ENCODE measurements at places on chromosomes 4 and X. TPM values are rescaled to one million over a fixed set of nuclear protein-coding genes. Genes with fewer than 3 reads are reported as not detected.
A peak's percentile ranks its signal among the peaks of the same experiment; 100 is the strongest.

DNA sequence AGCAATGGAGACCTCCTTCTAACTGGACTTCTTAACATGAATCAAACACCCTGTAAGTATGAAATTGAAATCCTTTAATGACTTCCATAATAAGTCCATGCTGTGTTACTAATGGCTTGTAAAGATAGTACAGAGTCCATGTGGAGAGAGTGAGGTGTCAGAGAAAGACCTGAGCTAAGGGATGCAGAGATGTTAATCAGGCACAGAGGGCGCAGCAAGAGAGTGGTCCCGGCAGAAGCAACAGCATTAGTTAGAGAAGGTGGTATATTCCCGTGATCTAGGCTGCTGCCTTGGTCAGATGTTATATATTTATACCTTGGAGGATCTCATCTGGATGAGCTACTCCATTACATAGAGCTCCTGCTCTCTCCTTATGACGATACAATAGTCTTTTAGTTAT, 295.3 kb downstream of the LDB2 start:
- DNase-seq, result no peak

DNA sequence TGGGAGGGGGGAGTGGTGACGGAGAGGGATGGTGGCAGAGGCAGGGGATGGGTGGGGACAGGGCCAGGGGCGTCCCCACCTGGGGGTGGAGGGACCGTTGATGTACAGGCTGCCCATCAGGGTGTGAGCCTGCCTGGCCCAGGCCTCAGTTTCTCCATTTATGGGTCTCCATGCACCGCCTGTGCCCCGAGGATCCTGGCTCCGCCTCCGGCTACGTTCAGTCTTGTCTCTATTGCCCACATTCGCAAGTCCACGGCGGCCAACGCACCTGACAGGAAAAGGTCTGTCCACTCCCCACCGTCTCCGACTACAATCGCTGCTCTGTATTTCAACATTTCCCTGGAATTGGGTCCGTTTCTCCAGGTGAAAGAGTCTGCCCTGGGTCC, 96.3 kb upstream of the NKX1-1 start:
- DNase-seq, result no peak

GRCh38 chrX:39574178-39574577, 523.6 kb downstream of the BCOR start:
- no peak for DNase-seq

GRCh38 chr4:3851211-3851610, 85.0 kb downstream of the ADRA2C start:
- peak; percentile 50 for DNase-seq

DNA sequence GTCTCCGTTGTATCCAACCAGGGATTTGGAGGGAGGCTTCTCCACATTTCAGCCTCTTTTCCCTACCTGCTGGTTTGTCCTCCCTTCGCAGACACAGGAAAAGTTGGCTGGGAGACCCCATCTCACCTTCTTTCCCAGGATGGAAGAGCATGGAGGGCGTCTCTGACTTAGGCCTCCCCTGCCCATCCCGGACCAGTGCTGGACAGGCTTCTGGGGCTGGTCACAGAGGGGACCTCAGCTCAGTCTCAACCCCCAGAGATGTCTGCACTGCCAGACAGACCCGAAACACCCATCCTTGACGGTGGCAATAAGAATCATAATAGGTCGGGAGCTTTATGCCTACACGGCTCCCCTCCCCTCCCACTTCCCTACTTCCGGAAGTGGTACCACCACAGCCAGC, 1.6 kb downstream of the WFS1 start:
- no peak for DNase-seq

DNA sequence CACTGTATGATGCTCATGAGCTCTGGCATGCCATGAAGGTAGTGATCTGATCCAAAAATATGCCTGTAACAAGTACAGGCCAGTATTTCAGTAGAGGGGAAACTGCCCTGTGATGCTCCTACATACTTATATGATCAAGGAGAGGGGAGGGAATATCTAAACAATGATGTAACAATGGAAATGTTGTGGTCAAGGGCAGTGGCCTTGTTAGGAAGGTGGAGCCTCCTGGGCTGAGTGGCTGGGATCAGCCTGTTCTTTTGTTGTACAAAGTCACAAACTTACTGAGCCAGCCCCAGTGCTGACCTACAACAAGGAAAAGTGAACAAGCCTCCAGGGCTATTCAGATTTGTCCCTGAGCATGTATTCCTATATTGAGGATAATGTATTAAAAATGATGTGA, 70.3 kb downstream of the ANXA10 start:
- no peak for DNase-seq

- DNase-seq, result no peak
Observed at GRCh38 chr4:5755679-5756078, 44.7 kb downstream of the EVC start.

- no peak for DNase-seq
Observed at GRCh38 chr4:128776794-128777216, 32.7 kb upstream of the JADE1 start.

GRCh38 chr4:16583764-16584163, 314.7 kb downstream of the LDB2 start:
- no peak for DNase-seq

DNA sequence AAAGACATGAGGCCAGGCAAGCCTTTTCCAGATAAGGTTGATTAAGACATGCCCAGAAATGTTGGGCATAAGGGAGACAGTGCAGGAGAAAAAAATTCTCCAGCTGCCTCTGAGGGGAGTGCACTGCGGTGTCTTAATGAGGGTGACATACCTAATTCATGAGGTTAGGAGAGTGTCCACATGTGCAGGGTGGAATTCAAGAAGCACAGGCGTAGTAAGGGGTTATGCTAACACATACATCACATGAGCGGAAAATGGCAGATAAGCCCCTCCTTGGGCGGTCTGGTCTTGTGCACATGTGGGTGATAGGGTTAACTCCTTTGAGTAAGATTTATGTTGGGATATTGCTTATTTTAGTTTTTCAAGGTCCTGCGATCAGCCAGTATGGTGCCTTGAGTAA, 122.4 kb downstream of the PHKA2 start:
- DNase-seq, result no peak

- DNase-seq, result no peak
Observed at GRCh38 chrX:154607370-154607769, 11.7 kb downstream of the CTAG1B start.

- peak; percentile 66 for DNase-seq
Observed at GRCh38 chr4:144645631-144646522, at the start of gene HHIP. HHIP (plus strand) TSS chr4:144646156; CDS start chr4:144646676, 520 bp downstream.

The STOX2 gene
- total RNA-seq, result 26.7 TPM

The ZNF81 gene
- 19.4 TPM for total RNA-seq

The MAGEE1 gene
- total RNA-seq, result 7.1 TPM

The FRAS1 gene
- 18.7 TPM for total RNA-seq

All from glutamatergic neuron (in vitro differentiated cells).